ENCODE measurements at places on chromosomes 13 and 19. TPM values are rescaled to one million over a fixed set of nuclear protein-coding genes. Genes with fewer than 3 reads are reported as not detected.

Gene ACP7
- total RNA-seq: 0.87 TPM

Gene MAP2K7
- 13.4 TPM for total RNA-seq

Gene KMT2B
- total RNA-seq: 7.5 TPM

Gene WDR18
- total RNA-seq: 69.8 TPM

Gene URAD
- not detected for total RNA-seq

Gene CDX2
- total RNA-seq: not detected

Gene MCEMP1
- not detected for total RNA-seq

Gene ZNF681
- 0.77 TPM for total RNA-seq

Gene ZNF256
- total RNA-seq: 3.6 TPM

Gene OXGR1
- total RNA-seq: not detected

Gene PLEKHF1
- total RNA-seq: 42.8 TPM

Gene ZFP14
- 4.7 TPM for total RNA-seq

Gene EPSTI1
- total RNA-seq: 2.4 TPM

Gene NLRP4
- total RNA-seq: not detected

Gene PTGIR
- total RNA-seq: 3.7 TPM

Gene SDHAF1
- total RNA-seq: 9.6 TPM

Gene OR10H1
- total RNA-seq: not detected

Gene SMARCA4
- 74.0 TPM for total RNA-seq

Gene ZNF560
- total RNA-seq: 0.75 TPM

Gene POU2F2
- total RNA-seq: 1.00 TPM

Gene PSG1
- 0.62 TPM for total RNA-seq

Gene SYNGR4
- total RNA-seq: not detected

Gene CDC42EP5
- total RNA-seq: 3.8 TPM

Gene STARD13
- 29.1 TPM for total RNA-seq

Gene ERICH4
- total RNA-seq: not detected

Gene LGALS14
- not detected for total RNA-seq

Gene IGLON5
- total RNA-seq: not detected

Gene IQCN
- total RNA-seq: 0.50 TPM

Gene GJA3
- 0.44 TPM for total RNA-seq

Gene PTPRH
- 15.3 TPM for total RNA-seq

Gene ZNF17
- 14.0 TPM for total RNA-seq

Gene PCDH17
- total RNA-seq: not detected

Gene ZNF486
- 8.7 TPM for total RNA-seq

Gene FCAR
- not detected for total RNA-seq

Measured in uterine smooth muscle cell (primary cell).